ENCODE measurements at places on chromosomes 16 and 17.

DNA sequence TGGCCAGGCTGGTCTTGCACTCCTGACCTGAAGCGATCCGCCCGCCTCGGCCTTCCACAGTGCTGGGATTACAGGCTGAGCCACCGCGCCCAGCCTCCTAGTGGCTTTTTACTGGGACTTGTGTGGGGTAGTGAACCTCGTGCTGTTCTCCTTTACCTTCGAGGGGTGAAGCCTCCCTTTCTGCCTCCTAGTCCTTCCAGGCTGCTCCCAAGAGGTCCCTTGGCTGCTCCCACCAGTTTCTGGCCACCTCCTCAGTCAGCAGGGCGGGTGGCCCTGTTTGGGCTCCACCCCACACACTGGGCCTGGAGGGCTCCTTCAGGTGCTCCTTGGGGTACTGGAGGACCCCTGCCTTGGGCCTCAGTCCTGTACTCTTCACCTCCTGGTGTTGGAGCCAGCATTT, 70.9 kb upstream of the ZNF750 start:
- H3K4me1 ChIP-seq, result no peaks in the 10 kb centered on the region
- no peak overlapping the region for H3K27ac ChIP-seq
- no peak overlapping the region for H3K4me3 ChIP-seq
- no peaks in the 10 kb centered on the region for H3K27me3 ChIP-seq

- H3K36me3 ChIP-seq, result no peaks in the 10 kb centered on the region
- H3K4me3 ChIP-seq, result no peak overlapping the region
- no peak overlapping the region for H3K27ac ChIP-seq
- H3K4me1 ChIP-seq, result peaks cover 80% of the 10 kb centered on the region
- DNase-seq, result no peak
- no peaks in the 10 kb centered on the region for H3K27me3 ChIP-seq
Observed at GRCh38 chr17:77303620-77304019, 162.9 kb downstream of the SEC14L1 start.

DNA sequence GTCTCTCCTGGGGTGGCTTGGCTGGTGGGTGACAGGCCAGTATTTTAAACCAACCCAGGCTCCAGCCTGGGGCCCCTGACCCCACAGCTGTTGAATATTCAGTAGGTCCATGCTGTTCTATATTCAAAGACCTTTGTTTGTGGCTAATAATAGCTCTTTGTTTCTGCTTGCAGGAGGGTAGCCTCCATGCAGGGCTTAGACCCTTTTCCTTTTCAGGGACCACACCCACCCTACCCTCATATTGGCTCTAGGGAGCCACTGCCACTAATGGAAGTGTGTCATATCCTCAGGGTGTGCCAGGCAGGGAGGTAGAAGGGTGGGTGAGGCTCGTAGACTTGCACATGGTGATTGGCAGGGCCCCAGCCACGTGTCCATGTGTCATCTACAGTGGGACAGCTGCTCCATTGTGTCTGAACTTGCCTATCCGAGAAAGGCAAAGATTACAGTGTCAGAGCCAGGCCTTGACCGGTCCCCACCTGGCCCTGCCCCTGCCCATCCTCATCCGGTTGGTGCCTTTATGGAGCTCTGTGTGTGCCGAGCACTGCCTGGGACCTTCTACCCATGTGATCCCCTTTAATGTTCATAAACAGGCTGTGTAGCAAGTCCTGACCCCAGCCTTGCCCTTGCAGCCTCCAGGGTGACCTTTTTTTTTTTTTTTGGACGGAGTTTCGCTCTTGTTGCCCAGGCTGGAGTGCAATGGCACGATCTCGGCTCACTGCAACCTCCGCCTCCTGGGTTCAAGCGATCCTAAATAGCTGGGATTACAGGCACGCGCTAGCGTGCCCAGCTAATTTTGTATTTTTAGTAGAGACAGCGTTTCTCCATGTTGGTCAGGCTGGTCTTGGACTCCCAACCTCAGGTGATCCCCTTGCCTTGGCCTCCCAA, 22.1 kb downstream of the TMC7 start:
- H3K27me3 ChIP-seq, result no peaks in the 10 kb centered on the region
- peaks cover 8% of the 10 kb centered on the region for H3K4me1 ChIP-seq
- H3K36me3 ChIP-seq, result peaks cover 5% of the 10 kb centered on the region
- DNase-seq, result peak; percentile 72
- no peak overlapping the region for H3K4me3 ChIP-seq

- H3K27me3 ChIP-seq, result no peaks in the 10 kb centered on the region
- DNase-seq, result no peak
- no peaks in the 10 kb centered on the region for H3K36me3 ChIP-seq
- H3K4me1 ChIP-seq, result no peaks in the 10 kb centered on the region
Observed at GRCh38 chr16:77246150-77246549, 46.9 kb downstream of the SYCE1L start.

DNA sequence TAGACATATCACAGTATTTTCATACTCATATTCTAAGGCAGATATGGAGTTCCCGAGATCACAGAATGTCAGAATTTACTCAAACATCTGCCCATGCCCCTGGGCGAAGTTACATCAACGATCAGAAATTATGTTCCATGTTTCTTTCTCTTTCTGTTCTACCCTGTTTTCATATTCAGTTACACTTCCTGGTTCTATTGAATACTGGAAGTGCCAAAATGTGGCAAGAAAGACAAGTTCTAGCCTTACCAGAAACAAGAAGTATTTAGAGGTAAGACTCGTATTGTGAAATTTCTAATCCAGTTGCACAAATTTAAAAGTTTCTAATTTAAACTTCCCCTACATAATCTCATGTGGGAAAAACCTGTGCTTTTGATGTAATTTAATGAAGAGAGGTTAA, 36.1 kb downstream of the KCNJ2 start:
- no peak overlapping the region for H3K27ac ChIP-seq
- H3K4me3 ChIP-seq, result no peak overlapping the region

DNA sequence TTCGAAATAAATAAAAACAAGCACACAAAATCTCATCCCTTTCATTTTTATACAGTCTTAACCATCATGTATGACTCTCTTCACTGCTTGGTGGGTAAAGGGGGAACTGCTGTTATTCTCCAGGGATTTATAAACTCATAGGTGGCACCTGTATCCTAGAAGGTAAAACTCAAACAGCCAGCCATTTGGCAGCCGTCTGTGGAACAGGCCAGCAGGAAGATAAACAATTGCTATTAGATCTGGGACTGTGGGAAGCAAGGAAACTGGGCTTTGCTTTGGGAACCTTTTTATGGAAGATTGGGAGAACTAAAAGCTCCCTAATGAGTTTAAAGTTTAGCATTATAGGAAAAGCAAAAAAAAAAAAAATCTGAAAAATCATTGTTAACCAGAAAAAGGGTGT, 126.0 kb downstream of the TANGO6 start:
- H3K27ac ChIP-seq, result no peak overlapping the region
- H3K27me3 ChIP-seq, result no peaks in the 10 kb centered on the region
- H3K4me1 ChIP-seq, result no peaks in the 10 kb centered on the region

- no peaks in the 10 kb centered on the region for H3K27me3 ChIP-seq
- no peak overlapping the region for H3K27ac ChIP-seq
- no peaks in the 10 kb centered on the region for H3K4me1 ChIP-seq
- no peak overlapping the region for H3K4me3 ChIP-seq
- peaks cover 1% of the 10 kb centered on the region for H3K36me3 ChIP-seq
- DNase-seq, result no peak
Observed at GRCh38 chr17:75030161-75030560, 16.6 kb downstream of the ATP5PD start.

- no peaks in the 10 kb centered on the region for H3K27me3 ChIP-seq
- peak overlapping the region; percentile 33 for H3K4me3 ChIP-seq
- peak; percentile 72 for DNase-seq
- peak overlapping the region; percentile 79 for H3K27ac ChIP-seq
- peaks cover 27% of the 10 kb centered on the region for H3K4me1 ChIP-seq
Observed at GRCh38 chr17:42378959-42379594, 9.2 kb downstream of the STAT3 start.

GRCh38 chr17:65593092-65593854, 31.8 kb upstream of the AXIN2 start:
- H3K36me3 ChIP-seq, result no peaks in the 10 kb centered on the region
- no peak for DNase-seq
- no peaks in the 10 kb centered on the region for H3K27me3 ChIP-seq
- H3K27ac ChIP-seq, result no peak overlapping the region
- no peak overlapping the region for H3K4me3 ChIP-seq
- no peaks in the 10 kb centered on the region for H3K4me1 ChIP-seq

GRCh38 chr17:75566416-75566815, 21.2 kb upstream of the MYO15B start:
- no peak overlapping the region for H3K27ac ChIP-seq
- peaks cover 97% of the 10 kb centered on the region for H3K36me3 ChIP-seq
- DNase-seq, result no peak

DNA sequence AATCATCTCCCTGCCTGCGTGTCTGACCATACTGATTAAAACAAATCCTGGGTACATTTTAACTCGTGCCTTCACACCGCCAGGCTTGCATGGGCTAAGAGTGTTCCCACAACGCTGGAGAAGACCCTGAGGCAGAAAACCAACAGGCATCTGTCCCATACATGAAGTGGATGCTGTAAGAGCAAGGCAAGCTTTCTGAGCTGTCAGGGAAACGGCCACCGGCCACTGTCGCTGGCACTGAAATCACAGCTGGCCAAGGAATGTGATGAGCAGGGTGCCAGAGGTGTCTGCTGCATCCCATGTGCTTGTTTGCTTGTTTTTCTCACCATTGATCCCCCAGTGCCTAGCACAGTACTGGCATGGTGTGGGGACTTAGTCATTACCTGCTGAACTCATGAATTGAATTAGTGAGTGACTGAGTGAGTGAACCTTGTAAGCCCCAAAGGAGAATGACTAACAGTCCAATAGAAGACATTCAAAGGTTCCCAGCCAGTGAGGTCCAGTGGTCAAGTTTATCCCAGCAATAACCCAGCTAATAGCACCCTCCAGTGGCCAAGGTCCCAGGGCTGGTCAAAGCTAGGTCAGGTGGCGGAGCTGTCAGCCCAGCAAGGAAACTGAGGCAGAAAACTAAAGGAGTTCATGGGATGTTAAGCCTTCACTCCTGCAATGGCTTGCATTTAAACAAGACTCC, 92.7 kb upstream of the CDH5 start:
- no peaks in the 10 kb centered on the region for H3K27me3 ChIP-seq
- H3K36me3 ChIP-seq, result no peaks in the 10 kb centered on the region
- H3K4me1 ChIP-seq, result no peaks in the 10 kb centered on the region
- DNase-seq, result no peak

DNA sequence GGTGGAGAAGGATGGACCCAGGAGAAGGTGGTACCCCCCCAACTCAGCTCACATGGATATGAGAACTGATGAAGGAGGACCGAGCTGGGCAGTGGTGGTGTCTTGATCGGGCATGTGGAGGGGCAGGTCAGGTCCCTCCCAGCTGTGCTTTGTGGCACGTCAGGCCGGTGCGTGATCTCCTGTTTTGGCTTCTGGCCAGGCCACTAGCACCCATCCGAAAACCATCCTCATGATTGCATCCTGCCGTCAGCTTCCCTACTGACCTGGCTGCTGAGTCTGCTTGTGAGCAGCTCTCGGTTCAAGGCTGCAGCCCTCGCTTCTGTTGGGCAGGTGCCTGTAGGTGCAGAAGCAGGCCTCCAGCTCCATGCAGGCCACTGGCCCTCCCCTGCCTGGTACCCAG, 53.1 kb downstream of the PLD6 start:
- H3K27me3 ChIP-seq, result no peaks in the 10 kb centered on the region
- H3K4me3 ChIP-seq, result no peak overlapping the region
- H3K36me3 ChIP-seq, result peaks cover 25% of the 10 kb centered on the region
- DNase-seq, result no peak
- H3K4me1 ChIP-seq, result no peaks in the 10 kb centered on the region

GRCh38 chr16:56950881-56951771, 10.6 kb upstream of the CETP start:
- H3K27me3 ChIP-seq, result no peaks in the 10 kb centered on the region
- no peak overlapping the region for H3K4me3 ChIP-seq
- no peak overlapping the region for H3K27ac ChIP-seq
- H3K36me3 ChIP-seq, result peaks cover 2% of the 10 kb centered on the region
- no peaks in the 10 kb centered on the region for H3K4me1 ChIP-seq

DNA sequence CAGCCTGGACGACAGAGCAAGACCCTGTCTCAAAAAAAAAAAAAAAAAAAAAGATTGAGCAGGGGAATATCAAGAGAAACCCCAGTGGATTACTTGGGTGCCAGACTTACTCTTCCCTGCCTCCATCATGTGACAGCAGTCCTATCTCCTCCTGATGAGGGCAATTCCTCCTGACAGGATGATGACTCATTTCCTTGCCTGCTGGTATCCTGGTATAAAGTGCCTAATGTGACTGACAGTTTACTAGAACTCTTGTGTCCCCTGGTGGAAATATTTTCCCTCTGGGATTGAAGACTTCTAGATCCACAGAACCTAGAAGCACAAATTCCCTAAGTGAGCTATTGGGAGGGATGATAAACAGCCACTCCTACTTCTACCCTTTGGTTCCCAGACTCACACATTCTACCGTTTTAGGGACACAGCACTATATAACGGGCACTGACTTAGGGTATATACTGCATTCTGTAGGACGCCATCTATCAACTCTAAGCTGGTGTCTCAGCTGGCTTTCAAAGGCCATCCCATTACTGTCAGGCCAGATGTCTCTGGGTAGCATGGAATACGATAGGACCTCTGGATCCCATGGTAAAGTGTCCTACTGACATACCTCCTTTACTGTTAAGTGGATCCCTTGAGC, 114.6 kb upstream of the MED13 start:
- H3K36me3 ChIP-seq, result no peaks in the 10 kb centered on the region
- DNase-seq, result peak; percentile 84

- H3K36me3 ChIP-seq, result no peaks in the 10 kb centered on the region
- H3K27me3 ChIP-seq, result no peaks in the 10 kb centered on the region
- H3K4me1 ChIP-seq, result no peaks in the 10 kb centered on the region
- H3K27ac ChIP-seq, result no peak overlapping the region
- H3K4me3 ChIP-seq, result no peak overlapping the region
- DNase-seq, result no peak
Observed at GRCh38 chr16:30619638-30620037, 9.4 kb upstream of the ZNF689 start.

- no peaks in the 10 kb centered on the region for H3K27me3 ChIP-seq
- H3K4me3 ChIP-seq, result no peak overlapping the region
- H3K36me3 ChIP-seq, result no peaks in the 10 kb centered on the region
- H3K27ac ChIP-seq, result no peak overlapping the region
- DNase-seq, result no peak
- no peaks in the 10 kb centered on the region for H3K4me1 ChIP-seq
Observed at GRCh38 chr16:78363843-78364555, 264.5 kb downstream of the WWOX start.

GRCh38 chr16:55055262-55055661, 124.6 kb downstream of the IRX5 start:
- no peak overlapping the region for H3K27ac ChIP-seq
- DNase-seq, result no peak
- no peaks in the 10 kb centered on the region for H3K4me1 ChIP-seq
- peaks cover 16% of the 10 kb centered on the region for H3K27me3 ChIP-seq
- no peak overlapping the region for H3K4me3 ChIP-seq
- H3K36me3 ChIP-seq, result no peaks in the 10 kb centered on the region

GRCh38 chr17:45666046-45666600, 118.0 kb upstream of the CRHR1 start:
- no peaks in the 10 kb centered on the region for H3K36me3 ChIP-seq
- no peaks in the 10 kb centered on the region for H3K4me1 ChIP-seq
- no peaks in the 10 kb centered on the region for H3K27me3 ChIP-seq
- no peak for DNase-seq

DNA sequence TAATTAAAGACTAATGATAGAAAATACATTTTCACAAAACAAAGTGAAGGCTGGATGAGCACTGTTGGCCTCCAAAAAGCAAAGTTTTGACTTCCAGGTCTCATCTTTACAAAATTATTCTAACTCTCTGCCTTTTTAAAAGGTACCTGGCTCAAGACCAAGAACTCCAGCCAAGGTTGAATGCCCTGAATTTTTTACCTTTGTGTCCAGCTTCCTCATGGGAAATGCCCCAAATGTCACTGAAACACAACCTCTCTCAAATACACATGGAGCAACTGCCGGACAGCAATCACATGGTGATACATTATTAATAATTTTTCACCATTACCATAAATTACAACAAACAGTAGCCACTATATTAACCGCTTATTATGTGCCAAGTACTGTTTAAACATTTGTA, 32.2 kb downstream of the ADAMTS18 start:
- no peak overlapping the region for H3K4me3 ChIP-seq
- H3K27ac ChIP-seq, result no peak overlapping the region
- DNase-seq, result no peak
- H3K27me3 ChIP-seq, result no peaks in the 10 kb centered on the region
- no peaks in the 10 kb centered on the region for H3K36me3 ChIP-seq
